Tongue (tissue), 3 donors: ENCODE measurements at places on chromosomes 5 and 9. TPM values are rescaled to one million over a fixed set of nuclear protein-coding genes. Genes with fewer than 3 reads are reported as not detected.
A peak's percentile ranks its signal among the peaks of the same experiment; 100 is the strongest.

Gene SOWAHA
- 0.10 TPM for total RNA-seq

Gene CRHBP
- total RNA-seq = not detected

Gene SLC4A9
- 1.6 TPM for total RNA-seq

Gene SLC6A3
- total RNA-seq = 0.10 TPM

Gene TAF11L11
- total RNA-seq = not detected

DNA sequence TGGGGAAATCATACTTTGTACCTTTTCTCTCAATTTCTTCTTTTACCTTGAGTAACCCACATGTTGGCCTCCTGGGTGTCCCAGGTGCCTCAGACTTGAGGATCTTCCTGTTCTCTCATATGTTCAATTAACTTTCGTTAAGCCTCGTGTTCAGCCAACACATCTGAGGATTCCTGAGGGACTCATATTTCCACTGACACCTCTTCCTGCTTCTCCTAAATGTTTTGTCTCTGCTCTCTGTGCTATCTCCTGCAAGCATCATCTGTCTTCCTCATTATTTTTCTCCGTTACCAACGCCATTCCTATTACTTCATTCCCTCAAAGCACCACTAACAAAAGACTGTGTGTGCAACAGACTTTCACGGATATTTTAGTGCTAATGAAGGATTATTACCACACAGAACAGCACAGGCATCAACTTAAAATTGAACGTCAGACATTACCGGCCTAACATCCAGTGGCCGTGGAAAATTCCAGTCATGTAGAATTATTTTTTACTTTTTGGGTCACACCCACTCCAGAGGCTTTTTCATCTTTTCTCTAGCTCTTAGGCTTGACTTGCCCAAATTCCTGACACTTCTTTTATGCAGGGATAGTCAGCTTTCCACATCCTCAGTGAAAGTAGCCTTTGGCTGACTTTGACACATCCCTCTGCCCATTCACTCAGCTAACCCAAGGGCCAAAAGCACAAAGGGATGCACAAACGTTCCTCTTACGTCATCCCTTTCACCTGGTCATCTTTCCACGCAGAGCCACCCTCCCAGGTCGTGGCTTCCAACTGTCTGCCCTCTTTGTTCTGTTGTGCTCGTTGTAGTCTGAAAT is 46.0 kb upstream of the OSMR start:
- no peak for DNase-seq

- no peak for DNase-seq
Observed at GRCh38 chr9:114119242-114120191, 20.4 kb upstream of the KIF12 start.

GRCh38 chr9:91502913-91503672 is 79.5 kb upstream of the NFIL3 start:
- DNase-seq = no peak

GRCh38 chr9:131310833-131311554 is 21.5 kb downstream of the PLPP7 start:
- no peak for DNase-seq

- DNase-seq = no peak
Observed at GRCh38 chr5:167642779-167643517, 648.5 kb upstream of the WWC1 start.

- peak; percentile 19 for DNase-seq
Observed at GRCh38 chr9:107336718-107337360, 53.8 kb downstream of the RAD23B start.

- DNase-seq = no peak
Observed at GRCh38 chr5:13632676-13633075, 311.8 kb downstream of the DNAH5 start.

DNA sequence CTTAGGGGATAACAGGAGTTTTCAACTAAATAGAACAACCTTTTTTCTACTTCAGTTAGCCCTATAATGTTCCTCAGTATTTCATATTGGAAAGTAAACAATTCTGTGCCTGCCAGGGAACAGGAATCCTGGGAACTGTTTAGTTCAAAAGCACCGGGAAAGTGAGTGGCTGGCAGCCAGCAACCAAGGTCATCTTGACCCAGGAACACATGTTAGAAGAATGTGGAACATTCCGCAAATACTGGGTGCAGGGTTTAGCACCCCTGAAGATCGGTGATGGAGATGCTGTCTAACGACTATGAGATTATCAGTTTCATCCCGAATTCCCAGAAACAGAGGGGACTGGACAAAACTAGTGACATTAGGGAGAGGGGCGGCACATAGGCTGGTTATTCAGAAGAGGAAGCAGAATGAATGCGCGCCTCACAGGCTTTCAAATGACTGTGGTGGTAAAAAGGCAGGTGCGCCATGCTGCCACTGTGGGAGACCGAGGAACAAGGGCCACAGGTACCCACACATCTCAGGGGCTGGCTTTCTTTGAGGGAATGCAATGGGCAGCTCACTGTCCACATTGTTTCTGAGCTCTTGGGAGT is 51.2 kb downstream of the IPPK start:
- peak; percentile 35 for DNase-seq

- DNase-seq = peak; percentile 40
Observed at GRCh38 chr9:14627513-14627912, 65.7 kb downstream of the ZDHHC21 start.

GRCh38 chr9:12851341-12852090 is 76.7 kb downstream of the LURAP1L start:
- DNase-seq = no peak

- peak; percentile 29 for DNase-seq
Observed at GRCh38 chr9:17322882-17323864, 188.3 kb downstream of the CNTLN start.
